ENCODE measurements at places on chromosomes 3 and 15. TPM values are rescaled to one million over a fixed set of nuclear protein-coding genes. Genes with fewer than 3 reads are reported as not detected.

GCNT3 gene
- total RNA-seq: not detected

CHST13 gene
- total RNA-seq: 0.99 TPM

BBX gene
- 34.4 TPM for total RNA-seq

SI gene
- not detected for total RNA-seq

CCR3 gene
- total RNA-seq: not detected

CYP1A2 gene
- total RNA-seq: not detected

PPARG gene
- total RNA-seq: 0.42 TPM

CGGBP1 gene
- total RNA-seq: 72.1 TPM

HIGD2B gene
- not detected for total RNA-seq

TMEM212 gene
- not detected for total RNA-seq

ACKR2 gene
- not detected for total RNA-seq

C3orf85 gene
- total RNA-seq: not detected

SGO1 gene
- total RNA-seq: 28.1 TPM

GPR160 gene
- 14.1 TPM for total RNA-seq

LRRC49 gene
- total RNA-seq: 8.3 TPM

LIPH gene
- total RNA-seq: 0.37 TPM

CTXN2 gene
- 0.11 TPM for total RNA-seq

SAMMSON gene
- not detected for total RNA-seq

ZNF80 gene
- total RNA-seq: not detected

VGLL4 gene
- 42.1 TPM for total RNA-seq

SEC11A gene
- total RNA-seq: 250 TPM

RTP1 gene
- 6.6 TPM for total RNA-seq

REC114 gene
- total RNA-seq: not detected

TTBK2 gene
- 13.0 TPM for total RNA-seq

SMAD6 gene
- 6.0 TPM for total RNA-seq

BMF gene
- total RNA-seq: 13.2 TPM

PRKAR2A gene
- total RNA-seq: 38.7 TPM

ACTC1 gene
- 52.2 TPM for total RNA-seq

CLCN2 gene
- total RNA-seq: 17.2 TPM

HRG gene
- not detected for total RNA-seq

RTP3 gene
- not detected for total RNA-seq

CCR8 gene
- 0.64 TPM for total RNA-seq

CACNA2D2 gene
- total RNA-seq: 28.1 TPM

CCDC12 gene
- total RNA-seq: 49.1 TPM

CFAP161 gene
- 0.24 TPM for total RNA-seq

VIPR1 gene
- 6.5 TPM for total RNA-seq

SLC22A13 gene
- total RNA-seq: not detected

ELL3 gene
- total RNA-seq: 6.4 TPM
